ENCODE measurements at places on chromosomes 1 and 21. TPM values are rescaled to one million over a fixed set of nuclear protein-coding genes. Genes with fewer than 3 reads are reported as not detected.

GRCh38 chr1:229192031-229192430 is 78.9 kb upstream of the RAB4A start:
- no peak for DNase-seq

The CHD5 gene
- 0.30 TPM for total RNA-seq

The F3 gene
- total RNA-seq: 153 TPM

- DNase-seq: no peak
These were observed 100.8 kb upstream of the IFFO2 start for GRCh38 chr1:19057182-19057779.

GRCh38 chr1:39130325-39130724 is 74.2 kb upstream of the MACF1 start:
- DNase-seq: no peak

The VASH2 gene
- 0.30 TPM for total RNA-seq

GRCh38 chr1:163799190-163799805 is 477.5 kb downstream of the NUF2 start:
- DNase-seq: no peak

DNA sequence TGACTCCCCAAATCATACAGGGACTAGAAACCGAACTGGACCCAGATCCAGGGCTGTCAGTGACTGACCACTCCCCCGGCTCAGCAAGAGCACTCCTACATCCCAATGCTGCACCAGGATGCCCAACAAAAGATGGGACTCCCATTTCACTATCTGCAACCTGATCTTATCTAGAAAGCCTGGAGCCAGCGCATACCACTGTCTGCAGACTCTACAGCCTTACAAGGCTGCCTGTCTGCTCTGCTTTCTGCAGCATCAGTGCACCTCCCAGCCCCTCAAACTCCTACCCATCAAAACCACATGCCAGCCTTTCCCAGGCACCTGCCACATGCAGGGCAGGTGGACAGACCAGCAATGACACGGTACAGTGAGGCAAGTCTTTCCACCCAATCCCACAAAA is 52.2 kb downstream of the SSBP3 start:
- no peak for DNase-seq

The PCBP3 gene
- 4.2 TPM for total RNA-seq

The LDLRAD1 gene
- total RNA-seq: not detected

The KIF14 gene
- not detected for total RNA-seq

DNA sequence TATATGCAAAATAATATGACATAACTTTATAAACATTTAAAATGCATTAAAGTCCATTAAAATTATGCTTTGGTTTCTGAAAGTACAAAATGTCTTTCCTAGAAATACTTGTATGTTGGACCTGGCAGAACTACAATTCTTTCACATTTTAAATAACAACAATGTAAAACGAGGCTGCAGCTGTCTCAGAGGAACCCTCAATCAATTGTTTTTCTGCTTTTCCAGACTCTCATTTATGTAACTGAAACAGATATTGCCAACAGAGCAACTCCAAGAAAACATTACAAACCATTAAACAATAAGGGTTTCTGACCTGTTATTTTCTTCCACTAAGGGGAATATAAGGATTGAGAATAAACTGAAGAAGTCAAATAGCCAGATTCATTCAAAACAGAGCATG is 1193.4 kb downstream of the NCAM2 start:
- no peak for DNase-seq

GRCh38 chr1:3767328-3767925 is 5.1 kb upstream of the SMIM1 start:
- no peak for DNase-seq

GRCh38 chr21:20661246-20661645 is 337.0 kb upstream of the NCAM2 start:
- no peak for DNase-seq

The TNNT2 gene
- total RNA-seq: 8.8 TPM

DNA sequence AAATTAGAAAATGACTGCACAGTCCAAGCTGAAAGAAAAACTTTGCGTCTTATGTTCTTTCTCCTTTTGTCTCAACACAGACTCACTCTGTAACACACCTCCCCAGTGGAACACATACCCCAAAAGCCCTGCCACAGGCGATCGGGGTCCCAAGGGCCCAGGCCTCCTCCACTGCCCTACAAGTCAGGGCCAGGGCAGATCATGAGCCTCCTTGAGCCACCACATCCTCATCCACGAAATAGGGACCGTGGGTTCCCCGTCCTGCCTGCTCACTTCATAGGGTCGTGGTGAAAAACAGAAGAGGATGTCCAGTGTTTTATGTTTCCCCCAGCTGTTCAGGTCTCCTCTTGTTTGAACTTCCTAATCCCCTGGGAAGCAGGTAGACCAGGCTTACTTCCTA is 116.7 kb downstream of the KCNN3 start:
- DNase-seq: no peak

The DMRTA2 gene
- not detected for total RNA-seq

GRCh38 chr1:30123036-30123435 is 600.3 kb downstream of the MATN1 start:
- no peak for DNase-seq

GRCh38 chr1:1165900-1166421 is 7.7 kb upstream of the TTLL10 start:
- DNase-seq: no peak

GRCh38 chr1:244758708-244759107 is 76.8 kb upstream of the COX20 start:
- DNase-seq: no peak

Measured in tibial nerve (tissue), 4 donors.